ENCODE measurements at places on chromosomes 1 and 21. TPM values are rescaled to one million over a fixed set of nuclear protein-coding genes. Genes with fewer than 3 reads are reported as not detected.

The DCST1 gene
- total RNA-seq, result not detected

The NUP210L gene
- total RNA-seq, result not detected

The SPATA17 gene
- 3.5 TPM for total RNA-seq

The ANGPTL7 gene
- not detected for total RNA-seq

The PLPP3 gene
- 61.9 TPM for total RNA-seq

The ASPM gene
- 65.4 TPM for total RNA-seq

The FAM110D gene
- 0.24 TPM for total RNA-seq

The PIGV gene
- 11.7 TPM for total RNA-seq

The GLIS1 gene
- 0.04 TPM for total RNA-seq

The CCDC18 gene
- 16.3 TPM for total RNA-seq

The DISC1 gene
- total RNA-seq, result 6.5 TPM

The KRTAP13-3 gene
- total RNA-seq, result not detected

The SLC30A10 gene
- 0.47 TPM for total RNA-seq

The ARHGAP29 gene
- 6.9 TPM for total RNA-seq

The UHMK1 gene
- total RNA-seq, result 30.2 TPM

The C1orf94 gene
- total RNA-seq, result 5.3 TPM

The SLC26A9 gene
- total RNA-seq, result not detected

The NBPF20 gene
- 1.6 TPM for total RNA-seq

The SNIP1 gene
- 13.3 TPM for total RNA-seq

The PGLYRP4 gene
- not detected for total RNA-seq

The LCE1C gene
- not detected for total RNA-seq

The FGR gene
- total RNA-seq, result 0.16 TPM

The ACTN2 gene
- total RNA-seq, result 1.9 TPM

The OLFML2B gene
- 4.3 TPM for total RNA-seq

The CLCC1 gene
- total RNA-seq, result 16.6 TPM

The PCP4L1 gene
- 3.8 TPM for total RNA-seq

The CAMK2N1 gene
- 0.82 TPM for total RNA-seq

The NUDT4B gene
- 7.5 TPM for total RNA-seq

The HSD3B1 gene
- not detected for total RNA-seq

The CHML gene
- total RNA-seq, result 65.1 TPM

All from GM23338 (cell line).